ENCODE measurements at places on chromosomes 3 and 15.
A peak's percentile ranks its signal among the peaks of the same experiment; 100 is the strongest.

DNA sequence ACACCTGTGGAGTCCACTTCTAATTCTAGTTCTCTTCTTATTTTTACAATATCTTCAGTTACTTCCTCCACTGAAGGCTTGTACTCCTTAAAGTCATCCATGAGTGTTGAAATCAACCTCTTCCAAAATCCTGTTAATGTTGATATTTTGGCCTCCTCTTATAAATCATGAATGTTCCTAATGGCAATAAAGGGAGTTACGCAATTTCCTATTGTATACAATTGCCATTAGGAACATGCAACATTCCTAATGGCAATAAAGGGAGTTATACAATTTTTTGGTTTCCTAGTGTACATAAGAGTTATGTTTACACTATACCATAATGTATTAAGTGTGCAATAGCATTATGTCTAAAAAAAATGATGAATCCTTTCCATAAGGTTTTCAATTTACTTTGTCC, 9.2 kb upstream of the TIGIT start:
- H3K27me3 ChIP-seq, result no peaks in the 10 kb centered on the region
- H3K4me3 ChIP-seq, result no peak overlapping the region
- no peaks in the 10 kb centered on the region for H3K4me1 ChIP-seq

GRCh38 chr15:31353931-31354330, 27.3 kb downstream of the KLF13 start:
- H3K36me3 ChIP-seq, result peaks cover 7% of the 10 kb centered on the region
- no peaks in the 10 kb centered on the region for H3K27me3 ChIP-seq
- DNase-seq, result no peak
- H3K4me1 ChIP-seq, result peaks cover 35% of the 10 kb centered on the region
- no peak overlapping the region for H3K4me3 ChIP-seq

GRCh38 chr15:69760258-69760845, 307.7 kb downstream of the RPLP1 start:
- H3K27me3 ChIP-seq, result no peaks in the 10 kb centered on the region
- no peak overlapping the region for H3K4me3 ChIP-seq
- H3K36me3 ChIP-seq, result no peaks in the 10 kb centered on the region
- peaks cover 22% of the 10 kb centered on the region for H3K4me1 ChIP-seq
- no peak for DNase-seq
- peak overlapping the region; percentile 36 for H3K27ac ChIP-seq

DNA sequence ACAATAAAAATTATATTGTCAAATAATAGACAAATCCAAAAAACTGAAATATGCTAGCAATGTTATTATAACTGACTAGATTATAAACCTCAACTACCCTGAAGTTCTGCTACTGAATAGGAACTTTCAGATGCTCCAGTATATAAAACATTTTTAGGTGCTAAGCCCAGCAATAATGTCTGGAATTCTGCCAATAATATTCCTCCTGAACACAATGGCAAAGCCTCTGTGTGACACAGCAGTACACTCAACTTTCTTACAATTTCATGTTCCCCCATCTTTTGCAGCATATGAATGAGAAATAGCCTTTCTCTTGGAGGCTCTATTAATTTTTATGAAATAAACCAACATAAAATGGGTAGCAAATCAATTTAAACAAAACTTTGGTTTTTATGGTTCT, 29.5 kb downstream of the ATOSA start:
- peaks cover 47% of the 10 kb centered on the region for H3K4me1 ChIP-seq
- no peak overlapping the region for H3K27ac ChIP-seq
- H3K36me3 ChIP-seq, result 0 out of 2 replicates have a peak, but pooled peaks cover 4% of the 10 kb centered on the region
- DNase-seq, result no peak
- no peaks in the 10 kb centered on the region for H3K27me3 ChIP-seq
- H3K4me3 ChIP-seq, result no peak overlapping the region

DNA sequence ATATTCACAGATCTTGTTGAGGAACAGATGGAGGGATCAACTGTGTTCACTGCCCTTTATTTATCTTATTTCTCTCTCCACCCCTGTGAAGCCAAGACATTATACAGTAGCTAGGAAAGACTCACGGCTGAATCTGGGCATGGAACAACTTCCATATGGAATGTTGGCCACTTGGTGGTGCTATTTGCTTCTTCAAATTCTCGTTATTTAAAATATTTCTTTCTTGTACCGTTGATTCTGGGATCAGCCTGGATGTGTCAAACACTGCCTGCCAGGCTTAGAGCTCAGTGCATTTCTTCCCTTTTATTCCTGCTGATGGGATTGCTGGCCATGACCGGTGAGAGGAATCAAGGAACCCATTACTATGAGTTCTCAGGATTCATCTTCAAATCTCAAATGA, 17.5 kb upstream of the GASK1A start:
- H3K4me3 ChIP-seq, result no peak overlapping the region
- no peaks in the 10 kb centered on the region for H3K27me3 ChIP-seq
- DNase-seq, result no peak

GRCh38 chr3:107641572-107642307, 119.0 kb downstream of the BBX start:
- H3K27me3 ChIP-seq, result no peaks in the 10 kb centered on the region
- peaks cover 16% of the 10 kb centered on the region for H3K4me1 ChIP-seq
- no peak overlapping the region for H3K4me3 ChIP-seq
- peaks cover 12% of the 10 kb centered on the region for H3K36me3 ChIP-seq

DNA sequence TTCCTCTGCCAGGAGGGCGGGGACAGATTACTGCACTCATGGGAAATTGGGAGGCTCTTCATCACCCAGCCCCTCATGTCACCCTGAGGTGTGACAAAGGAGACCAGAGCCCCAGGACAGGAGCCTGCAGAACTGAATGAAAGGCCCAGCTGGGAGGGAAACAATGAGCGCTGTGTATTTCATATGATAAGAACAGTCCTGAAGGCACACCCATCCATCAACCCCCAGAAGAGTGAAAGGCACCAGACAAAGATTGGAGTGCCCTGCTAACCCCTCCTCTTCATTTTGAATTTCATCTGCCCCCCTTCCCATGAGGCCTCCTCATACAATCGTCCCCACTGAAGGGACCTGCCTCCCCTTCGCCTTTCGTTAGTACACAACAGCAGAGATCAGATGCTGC, 160.0 kb upstream of the PRICKLE2 start:
- H3K36me3 ChIP-seq, result no peaks in the 10 kb centered on the region
- no peaks in the 10 kb centered on the region for H3K27me3 ChIP-seq
- no peaks in the 10 kb centered on the region for H3K4me1 ChIP-seq
- DNase-seq, result no peak

DNA sequence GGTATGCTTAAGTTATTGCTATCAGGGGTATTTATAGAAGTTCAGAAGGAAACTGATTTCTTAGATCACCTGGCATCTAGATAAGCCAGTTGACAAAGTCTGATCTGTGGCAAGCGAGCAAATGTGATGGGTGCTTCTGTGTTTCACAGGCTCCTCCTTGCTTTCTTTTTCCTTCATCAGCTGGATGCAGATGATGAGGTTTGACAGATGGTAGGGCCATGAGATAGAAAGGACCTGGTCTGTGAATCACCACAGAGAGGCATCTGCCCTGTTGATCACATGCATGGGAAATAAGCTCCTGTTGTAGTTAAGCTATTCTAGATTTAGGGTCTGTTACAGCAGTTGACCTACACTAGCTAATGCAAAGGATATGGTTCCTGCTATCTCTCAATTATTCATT, 372.0 kb downstream of the NEK10 start:
- no peak for DNase-seq
- H3K4me1 ChIP-seq, result no peaks in the 10 kb centered on the region
- no peaks in the 10 kb centered on the region for H3K36me3 ChIP-seq
- H3K27me3 ChIP-seq, result no peaks in the 10 kb centered on the region
- no peak overlapping the region for H3K27ac ChIP-seq

GRCh38 chr15:40303576-40303975, 4.2 kb downstream of the PLCB2 start:
- H3K27me3 ChIP-seq, result no peaks in the 10 kb centered on the region
- no peaks in the 10 kb centered on the region for H3K36me3 ChIP-seq

GRCh38 chr15:31392761-31393401, 66.2 kb downstream of the KLF13 start:
- no peak for DNase-seq
- H3K27me3 ChIP-seq, result no peaks in the 10 kb centered on the region
- H3K36me3 ChIP-seq, result no peaks in the 10 kb centered on the region
- peak overlapping the region; percentile 49 for H3K4me3 ChIP-seq
- peaks cover 15% of the 10 kb centered on the region for H3K4me1 ChIP-seq

GRCh38 chr3:124843047-124843446, 44.1 kb downstream of the ITGB5 start:
- DNase-seq, result no peak
- no peak overlapping the region for H3K27ac ChIP-seq
- H3K4me3 ChIP-seq, result no peak overlapping the region

- no peak for DNase-seq
- no peak overlapping the region for H3K27ac ChIP-seq
- no peaks in the 10 kb centered on the region for H3K4me1 ChIP-seq
- no peaks in the 10 kb centered on the region for H3K27me3 ChIP-seq
- no peaks in the 10 kb centered on the region for H3K36me3 ChIP-seq
Measured at GRCh38 chr3:142931222-142931621, 32.3 kb downstream of the PAQR9 start.

DNA sequence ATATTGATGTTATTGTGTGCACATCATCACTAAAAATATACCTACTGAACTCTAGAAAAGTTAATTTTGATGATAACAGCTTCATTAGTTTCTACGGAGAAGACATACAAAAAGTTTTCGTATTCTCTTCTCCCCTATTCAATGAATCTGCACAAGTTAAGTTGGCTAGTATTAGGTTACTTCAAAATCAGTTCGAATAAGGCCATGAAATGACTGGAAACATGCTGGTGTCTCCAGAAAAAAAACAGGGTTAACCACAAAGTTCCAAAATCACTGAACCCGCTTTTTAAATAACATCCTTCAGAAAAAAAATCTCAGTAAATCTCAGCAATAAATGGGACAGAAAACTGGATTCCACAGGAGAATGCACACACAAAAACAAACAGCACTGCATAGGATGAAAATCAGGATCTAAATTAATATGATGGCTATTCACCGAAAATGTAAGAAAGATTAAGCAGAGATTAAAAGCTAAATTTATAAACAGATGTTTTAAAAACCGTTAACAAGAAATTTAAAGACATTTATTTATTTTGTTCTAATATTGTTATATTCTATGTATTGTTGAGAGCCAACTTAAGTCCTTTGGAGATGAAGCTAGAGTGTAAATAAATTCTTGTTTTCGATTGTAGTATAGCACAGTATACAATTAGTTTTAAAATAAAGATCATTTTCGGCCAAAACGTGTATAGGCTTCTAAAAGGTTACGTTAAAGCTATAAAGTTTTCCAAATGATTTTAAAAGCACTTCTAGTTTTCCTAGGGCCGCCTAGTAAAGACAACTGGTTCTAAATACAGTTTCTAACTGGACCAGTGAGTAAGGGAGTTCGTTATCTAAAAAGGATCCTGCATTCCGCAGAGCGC, 1.0 kb downstream of the IGSF11 start:
- H3K27me3 ChIP-seq, result peaks cover 46% of the 10 kb centered on the region
- H3K4me1 ChIP-seq, result no peaks in the 10 kb centered on the region
- H3K27ac ChIP-seq, result no peak overlapping the region
- DNase-seq, result no peak

- H3K4me3 ChIP-seq, result no peak overlapping the region
- H3K27ac ChIP-seq, result no peak overlapping the region
- no peak for DNase-seq
- H3K4me1 ChIP-seq, result no peaks in the 10 kb centered on the region
- H3K36me3 ChIP-seq, result no peaks in the 10 kb centered on the region
- no peaks in the 10 kb centered on the region for H3K27me3 ChIP-seq
Measured at GRCh38 chr3:102290241-102290640, 144.6 kb upstream of the ZPLD1 start.

GRCh38 chr3:114644367-114644766, 350.5 kb downstream of the TIGIT start:
- no peaks in the 10 kb centered on the region for H3K27me3 ChIP-seq
- peaks cover 16% of the 10 kb centered on the region for H3K4me1 ChIP-seq
- no peak overlapping the region for H3K4me3 ChIP-seq
- no peaks in the 10 kb centered on the region for H3K36me3 ChIP-seq
- no peak overlapping the region for H3K27ac ChIP-seq

- no peaks in the 10 kb centered on the region for H3K4me1 ChIP-seq
- H3K27me3 ChIP-seq, result no peaks in the 10 kb centered on the region
- H3K27ac ChIP-seq, result no peak overlapping the region
Measured at GRCh38 chr3:4392992-4393391, 74.1 kb downstream of the SUMF1 start.

DNA sequence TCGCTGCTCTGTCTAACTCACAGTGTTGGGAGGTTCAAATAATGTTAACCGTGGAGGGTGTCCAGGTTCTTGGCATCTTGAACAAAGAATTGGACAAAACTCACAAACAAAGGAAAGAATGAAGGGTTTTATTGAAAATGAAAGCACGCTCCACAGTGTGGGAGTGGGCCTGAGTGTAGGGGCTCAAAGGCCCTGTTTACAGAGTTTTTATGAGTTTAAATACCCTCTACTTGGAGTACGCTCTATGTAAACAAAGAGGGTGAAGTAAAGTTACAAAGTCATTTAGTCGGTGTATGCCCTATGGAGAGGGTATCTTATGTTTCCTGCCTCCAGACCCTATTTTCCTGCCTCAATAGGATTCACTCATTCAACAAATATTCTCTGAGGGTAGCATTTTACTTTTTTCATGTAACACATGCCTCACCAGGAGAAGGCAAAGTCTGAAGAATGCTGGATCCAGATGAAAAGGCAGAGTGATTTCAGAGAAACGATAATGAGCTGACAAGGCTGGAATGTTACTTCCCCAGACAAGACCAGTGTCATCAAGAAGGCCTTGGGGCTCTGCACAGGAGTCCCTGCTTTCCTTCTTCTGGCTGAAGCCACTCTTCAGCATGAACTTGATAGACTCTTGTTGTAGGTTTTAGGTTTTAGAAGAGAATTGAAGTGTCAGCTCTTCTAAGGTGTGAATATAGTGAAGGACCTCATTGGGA, 163.6 kb downstream of the FAM43A start:
- no peaks in the 10 kb centered on the region for H3K4me1 ChIP-seq
- H3K27me3 ChIP-seq, result no peaks in the 10 kb centered on the region
- DNase-seq, result no peak
- no peak overlapping the region for H3K4me3 ChIP-seq
- H3K27ac ChIP-seq, result no peak overlapping the region
- H3K36me3 ChIP-seq, result no peaks in the 10 kb centered on the region

GRCh38 chr15:63256433-63257274, 20.8 kb upstream of the APH1B start:
- no peaks in the 10 kb centered on the region for H3K27me3 ChIP-seq
- no peak for DNase-seq
- H3K4me3 ChIP-seq, result no peak overlapping the region
- peaks cover 28% of the 10 kb centered on the region for H3K36me3 ChIP-seq
- H3K27ac ChIP-seq, result peak overlapping the region; percentile 6
